ENCODE measurements at places on chromosomes 6 and 20. TPM values are rescaled to one million over a fixed set of nuclear protein-coding genes. Genes with fewer than 3 reads are reported as not detected.

CDH26 gene
- 0.91 TPM for total RNA-seq

AIF1 gene
- total RNA-seq = 35.6 TPM

VSX1 gene
- total RNA-seq = not detected

- H3K36me3 ChIP-seq = no peaks in the 10 kb centered on the region
- H3K27ac ChIP-seq = no peak overlapping the region
- no peaks in the 10 kb centered on the region for H3K27me3 ChIP-seq
These were observed 604.1 kb upstream of the JAG1 start for GRCh38 chr20:11277858-11278257.

GRCh38 chr6:163463180-163463579 lies 48.7 kb downstream of the QKI start:
- H3K27me3 ChIP-seq = no peaks in the 10 kb centered on the region
- DNase-seq = no peak
- H3K4me1 ChIP-seq = peaks cover 30% of the 10 kb centered on the region
- H3K27ac ChIP-seq = no peak overlapping the region
- H3K4me3 ChIP-seq = no peak overlapping the region

- no peaks in the 10 kb centered on the region for H3K27me3 ChIP-seq
- no peak for DNase-seq
- no peak overlapping the region for H3K4me3 ChIP-seq
These were observed 44.6 kb downstream of the TAF4 start for GRCh38 chr20:62020935-62021701.

DNA sequence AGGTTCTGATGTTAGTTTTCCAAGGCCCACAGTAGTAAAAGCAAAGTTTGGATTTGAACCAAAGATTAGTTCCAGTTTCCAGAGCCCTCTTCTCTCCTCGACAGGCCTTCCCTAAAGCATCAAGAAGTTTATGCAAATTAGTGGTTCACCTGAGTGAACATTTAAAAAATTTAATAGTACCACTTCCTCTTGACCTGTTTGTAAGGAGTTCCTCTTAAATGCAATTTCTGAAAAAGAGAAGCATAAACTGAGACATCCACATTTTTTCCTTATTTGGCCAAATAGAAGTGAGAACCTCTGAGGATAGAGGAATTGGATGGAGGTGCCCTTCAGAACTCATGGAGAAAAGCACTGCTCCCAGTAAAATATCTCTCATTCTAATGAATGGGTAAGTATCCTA lies 1.2 kb upstream of the DSE start:
- no peak overlapping the region for H3K4me3 ChIP-seq
- H3K4me1 ChIP-seq = peaks cover 18% of the 10 kb centered on the region
- H3K27ac ChIP-seq = no peak overlapping the region

DNA sequence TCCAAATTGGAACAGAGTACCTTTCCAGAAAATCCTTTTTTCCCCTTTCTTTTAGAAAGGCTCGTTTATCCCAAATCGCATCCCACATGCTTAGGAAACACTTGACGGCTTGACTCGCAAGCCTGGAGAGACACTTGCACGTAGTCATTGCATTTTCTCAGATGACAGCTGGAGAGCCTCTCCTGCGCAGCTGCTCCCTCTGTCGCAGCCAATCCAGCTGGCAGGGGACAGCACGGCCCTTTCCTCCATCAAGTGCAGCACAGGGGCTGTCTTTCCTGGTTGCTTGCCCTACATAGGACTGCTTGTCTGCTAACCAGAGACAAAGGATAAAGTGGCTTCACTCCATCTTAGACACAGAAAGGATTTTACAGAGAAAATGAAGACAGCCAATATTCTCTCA lies 77.6 kb upstream of the RGS17 start:
- H3K4me3 ChIP-seq = no peak overlapping the region
- no peaks in the 10 kb centered on the region for H3K36me3 ChIP-seq
- peaks cover 5% of the 10 kb centered on the region for H3K4me1 ChIP-seq
- H3K27me3 ChIP-seq = no peaks in the 10 kb centered on the region

DNA sequence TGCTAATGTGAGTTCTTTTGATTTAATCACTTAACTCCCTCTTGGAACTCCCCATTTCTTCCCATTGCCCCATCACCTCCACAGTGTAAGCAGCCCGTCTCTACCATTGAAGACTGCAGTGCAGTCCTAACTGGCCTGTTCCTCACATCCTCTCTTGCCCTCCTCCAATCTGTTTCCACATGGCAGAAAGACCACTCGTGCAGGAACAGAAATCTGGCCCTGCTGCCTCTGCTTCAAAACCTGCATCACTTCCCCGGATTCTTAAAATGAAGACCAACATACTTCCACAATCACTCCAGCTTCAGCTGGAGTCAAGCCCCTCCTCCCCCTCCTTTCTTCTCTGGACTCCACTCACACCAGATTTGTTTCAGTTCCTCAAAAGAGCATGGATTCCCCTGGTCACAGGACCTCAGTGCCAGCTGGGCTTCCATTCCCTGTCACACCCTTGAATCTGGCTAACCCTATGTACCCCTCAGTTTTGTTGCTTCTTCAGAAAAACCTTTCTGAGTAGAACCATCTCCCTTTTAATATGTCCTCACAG lies 802.3 kb downstream of the MAFB start:
- H3K27me3 ChIP-seq = no peaks in the 10 kb centered on the region
- H3K4me3 ChIP-seq = no peak overlapping the region
- no peaks in the 10 kb centered on the region for H3K36me3 ChIP-seq
- DNase-seq = no peak

GRCh38 chr6:133837801-133838349 lies 51.0 kb upstream of the TCF21 start:
- peak overlapping the region; percentile 14 for H3K4me3 ChIP-seq
- H3K36me3 ChIP-seq = no peaks in the 10 kb centered on the region
- no peaks in the 10 kb centered on the region for H3K4me1 ChIP-seq
- peaks cover 3% of the 10 kb centered on the region for H3K27me3 ChIP-seq
- no peak overlapping the region for H3K27ac ChIP-seq
- DNase-seq = peak; percentile 57
